ENCODE measurements at places on chromosomes 5 and 9.

- DNase-seq = no peak
Measured at GRCh38 chr9:1008216-1008615, 31.8 kb downstream of the DMRT3 start.

DNA sequence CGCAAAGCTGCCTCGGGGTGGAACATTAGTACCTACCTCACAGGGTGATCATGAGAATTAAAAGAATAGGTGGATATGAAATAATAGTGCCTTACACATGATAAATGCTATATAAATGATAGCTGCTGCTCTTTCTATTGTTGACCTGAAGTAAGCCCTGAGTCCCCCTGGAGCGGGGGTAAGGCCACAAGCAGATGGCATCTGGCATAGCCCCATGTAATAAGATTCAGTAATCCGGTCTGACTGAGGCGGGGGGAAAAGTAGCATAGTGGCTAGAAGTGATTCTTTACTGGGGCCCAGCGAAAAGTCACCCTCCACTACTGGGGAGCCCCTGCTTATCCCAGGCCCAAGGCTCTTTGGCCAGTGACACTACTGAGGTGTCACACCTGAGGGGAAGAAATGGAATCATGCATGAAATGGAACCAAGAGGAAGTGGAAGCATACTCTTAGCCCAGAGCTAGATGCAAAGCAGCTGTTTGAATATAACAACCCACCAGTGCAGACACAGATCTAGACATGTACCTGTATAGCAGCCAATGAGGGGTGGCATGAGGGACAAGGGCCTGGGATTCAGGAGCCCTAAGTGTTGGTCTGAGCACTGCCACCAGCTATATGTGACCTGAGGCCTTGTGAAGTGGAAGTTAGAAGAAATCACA is 16.1 kb upstream of the FGFR4 start:
- DNase-seq = no peak

- DNase-seq = peak; percentile 86
Measured at GRCh38 chr5:178895615-178896571, at the start of gene ZFP2. Gene ZFP2 (plus strand): TSS chr5:178895913. CDS start chr5:178931314, 35,401 bp downstream.

DNA sequence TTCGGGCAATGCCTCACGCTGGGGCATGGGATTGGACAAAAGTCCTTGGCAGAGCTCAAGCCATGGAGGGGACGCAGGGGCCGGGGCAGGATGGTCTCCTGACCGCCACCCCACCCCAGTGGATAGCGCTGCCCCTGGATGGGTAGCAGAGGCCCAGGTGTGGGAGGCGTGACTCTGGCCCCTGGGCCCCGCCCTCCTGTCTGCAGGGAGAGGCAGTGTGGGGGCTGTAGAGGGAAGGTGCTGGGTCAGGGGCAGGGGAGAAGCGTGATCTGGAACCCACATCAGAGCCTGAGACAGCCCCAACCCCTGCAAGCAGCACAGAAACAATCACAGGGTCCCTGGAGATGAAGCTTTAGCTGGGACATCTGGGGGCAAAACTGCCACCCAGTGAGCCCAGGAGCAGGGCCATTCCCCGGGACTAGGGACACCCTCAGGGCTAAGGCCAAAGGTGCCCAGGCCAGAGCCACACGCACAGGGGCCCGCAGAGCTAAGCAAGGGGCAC is 36.2 kb downstream of the NACC2 start:
- DNase-seq = no peak

DNA sequence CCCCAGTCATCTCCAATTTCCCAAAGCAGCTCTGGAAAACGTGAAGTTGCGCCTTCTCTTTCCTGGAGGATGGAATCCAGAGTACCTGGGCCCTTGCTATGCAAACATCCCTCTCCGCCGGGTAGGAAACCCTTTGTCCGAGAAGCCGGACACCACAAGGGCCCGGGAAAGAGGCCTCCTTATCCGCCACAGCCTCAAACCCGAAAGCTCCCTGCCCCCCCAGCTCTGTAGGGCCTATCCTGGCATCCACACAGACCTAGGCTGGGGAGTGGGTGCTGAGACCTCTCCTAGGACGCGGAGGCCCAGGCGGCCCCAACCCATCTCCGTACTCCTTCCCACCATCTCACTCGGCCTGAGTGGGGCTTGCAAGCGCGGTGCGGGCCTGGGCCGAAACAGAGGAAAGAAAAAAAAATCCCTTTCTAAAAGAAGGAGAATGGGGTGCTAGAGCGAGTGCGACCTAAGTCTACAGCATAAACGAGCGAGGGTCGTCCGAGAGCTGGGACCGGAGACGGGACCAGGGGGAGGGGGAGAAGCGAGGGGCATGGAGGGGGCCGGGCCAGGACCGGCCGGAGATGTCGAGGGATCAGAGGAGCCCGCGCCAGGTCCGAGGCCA is 624 bp downstream of the FBXW11 start:
- DNase-seq = peak; percentile 60

GRCh38 chr9:84325347-84325973 is 15.1 kb downstream of the SLC28A3 start:
- DNase-seq = no peak

DNA sequence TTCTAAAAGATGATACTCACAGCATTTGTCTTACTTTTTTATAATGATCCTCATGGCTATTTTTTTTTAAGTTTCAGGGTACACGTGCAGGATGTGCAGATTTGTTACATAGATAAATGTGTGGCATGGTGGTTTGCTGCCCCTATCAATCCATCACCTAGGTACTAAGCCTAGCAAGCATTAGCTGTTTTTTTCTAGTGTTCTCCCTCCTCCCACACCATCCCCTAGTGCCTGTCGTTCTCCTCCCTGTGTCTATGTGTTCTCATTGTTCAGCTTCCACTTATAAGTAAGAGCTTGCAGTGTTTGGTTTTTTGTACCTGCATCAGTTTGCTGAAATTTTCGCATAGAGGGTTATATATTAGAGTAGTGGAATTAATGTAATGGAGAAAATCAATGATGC is 189.1 kb upstream of the CDH12 start:
- no peak for DNase-seq

DNA sequence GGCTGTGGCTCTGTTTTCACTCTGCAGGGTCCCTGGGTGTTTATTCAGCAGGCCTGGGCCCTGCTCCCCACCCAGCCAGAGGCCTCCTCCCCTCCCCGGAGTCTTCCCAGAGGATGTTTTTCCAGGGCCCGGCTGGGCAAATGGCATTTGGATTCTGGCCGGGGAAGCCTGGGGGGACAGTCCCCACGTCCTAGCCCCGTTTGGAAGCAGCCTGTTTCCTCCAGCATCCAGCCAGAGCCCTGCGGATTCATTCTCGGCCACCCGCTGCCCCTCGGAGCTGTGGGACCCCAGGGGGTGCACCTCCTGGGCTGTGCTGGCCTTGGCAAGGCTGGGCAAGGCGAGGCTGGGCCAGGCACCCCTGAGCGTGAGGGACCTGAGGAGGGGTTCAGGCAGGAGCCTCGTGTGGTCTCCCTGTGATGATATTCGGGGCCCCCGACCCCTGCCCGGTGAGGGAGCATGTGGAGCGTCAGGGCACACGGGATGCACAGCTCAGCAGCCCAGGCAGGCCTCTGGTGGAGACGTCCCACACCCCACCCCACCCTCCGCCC is 48.8 kb upstream of the EGFL7 start:
- no peak for DNase-seq
